Mesenteric fat pad (tissue), 1 donor: ENCODE measurements at places on chromosomes 12 and 14. TPM values are rescaled to one million over a fixed set of nuclear protein-coding genes. Genes with fewer than 3 reads are reported as not detected.

DNA sequence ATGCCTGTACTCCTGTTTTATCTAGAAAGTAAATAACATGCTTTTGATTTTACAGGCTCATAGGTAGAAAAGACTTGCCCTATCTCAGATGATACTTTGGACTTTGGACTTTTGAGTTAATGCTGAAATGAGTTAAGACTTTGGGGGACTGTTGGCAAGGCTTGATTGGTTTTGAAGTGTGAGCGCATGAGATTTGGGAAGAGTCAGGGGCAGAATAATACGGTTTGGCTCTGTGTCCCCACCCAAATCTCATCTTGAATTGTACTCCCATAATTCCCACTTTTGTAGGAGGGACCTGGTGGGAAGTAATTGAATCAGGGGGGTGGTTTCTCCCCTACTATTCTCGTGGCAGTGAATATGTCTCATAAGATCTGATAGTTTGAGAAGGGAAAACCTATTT lies 156.2 kb upstream of the GZMB start:
- DNase-seq, result no peak

DNA sequence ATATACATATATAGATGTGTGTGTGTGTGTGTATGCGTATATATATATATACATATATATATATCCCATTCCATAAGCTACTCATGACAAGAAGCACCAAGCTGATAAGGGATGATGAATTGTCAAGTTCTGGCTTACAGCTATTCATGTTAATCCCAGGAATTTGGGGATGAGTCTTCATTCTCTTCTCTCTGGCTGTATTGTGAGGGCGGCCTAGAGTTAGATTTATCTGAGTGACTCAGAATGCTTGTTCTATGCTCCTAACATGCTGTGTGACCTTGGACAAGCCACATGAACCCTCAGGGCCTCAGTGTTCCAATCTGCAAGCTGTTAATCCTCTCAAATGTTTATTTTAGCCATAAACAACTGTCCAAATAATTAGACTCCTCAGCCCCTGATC lies 749.0 kb downstream of the MED13L start:
- DNase-seq, result no peak

DNA sequence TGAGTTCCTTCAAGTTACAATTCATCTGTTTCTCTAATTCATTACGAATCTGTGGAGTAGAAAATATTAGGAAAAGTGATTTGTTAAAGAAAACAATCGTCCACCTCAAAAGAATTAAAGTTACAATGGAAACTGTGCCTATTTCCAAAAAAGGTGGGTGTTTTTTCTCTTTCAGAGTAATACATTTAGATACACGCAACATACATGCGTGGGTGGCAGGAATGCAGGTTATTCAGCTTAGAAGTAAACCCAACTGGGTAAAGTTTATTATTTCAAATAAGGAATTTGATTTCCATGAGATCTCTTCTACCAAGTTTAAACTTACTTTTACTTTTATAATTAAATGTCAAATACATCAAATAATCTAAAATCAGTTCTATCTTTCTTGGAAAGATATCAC lies 52.2 kb downstream of the SSH1 start:
- no peak for DNase-seq

- DNase-seq, result no peak
These were observed 22.3 kb upstream of the ITPR2 start for GRCh38 chr12:26855337-26855736.

- DNase-seq, result no peak
These were observed 23.6 kb downstream of the SAMD4A start for GRCh38 chr14:54590481-54590880.

DNA sequence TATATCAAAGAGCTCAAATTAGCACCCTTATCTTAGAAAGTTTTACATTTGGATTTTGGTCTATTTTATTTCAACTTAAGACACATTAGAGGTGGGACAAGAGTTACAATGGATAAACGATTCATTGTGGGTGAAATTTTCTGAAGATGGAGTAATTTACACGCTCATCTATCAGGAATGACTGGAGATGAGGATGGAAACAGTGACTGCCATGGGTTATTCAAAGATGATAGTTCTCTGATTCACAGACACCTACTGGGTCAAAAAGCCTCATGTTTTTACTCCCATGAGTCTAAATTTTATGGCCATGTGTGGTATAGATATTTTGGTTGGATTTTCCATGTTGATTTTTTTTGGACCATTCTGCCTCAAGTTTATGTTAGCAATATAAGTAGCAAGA lies 22.1 kb downstream of the SAMD4A start:
- DNase-seq, result no peak

- no peak for DNase-seq
These were observed 1.5 kb downstream of the KIF21A start for GRCh38 chr12:39441189-39441962.

DNA sequence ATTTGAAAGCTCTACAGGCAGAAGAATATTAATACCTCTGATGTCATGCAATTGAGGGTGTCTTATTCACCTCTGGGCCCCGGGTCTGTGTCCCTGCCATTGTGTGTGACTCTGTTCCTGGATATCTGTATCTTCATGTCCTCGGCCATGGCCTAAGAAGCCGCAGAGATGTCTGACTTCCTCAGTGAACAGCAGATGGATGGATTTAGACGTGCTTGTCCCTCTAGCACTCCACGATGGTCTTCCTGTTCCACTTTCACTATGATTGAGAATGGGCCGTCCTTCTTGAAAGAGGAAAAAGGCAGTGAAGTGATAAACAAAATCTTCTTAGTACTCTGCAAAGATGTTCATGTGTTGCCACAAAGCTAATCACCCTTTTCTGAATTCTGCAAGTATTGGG lies 217.4 kb downstream of the SLC41A2 start:
- DNase-seq, result no peak

DNA sequence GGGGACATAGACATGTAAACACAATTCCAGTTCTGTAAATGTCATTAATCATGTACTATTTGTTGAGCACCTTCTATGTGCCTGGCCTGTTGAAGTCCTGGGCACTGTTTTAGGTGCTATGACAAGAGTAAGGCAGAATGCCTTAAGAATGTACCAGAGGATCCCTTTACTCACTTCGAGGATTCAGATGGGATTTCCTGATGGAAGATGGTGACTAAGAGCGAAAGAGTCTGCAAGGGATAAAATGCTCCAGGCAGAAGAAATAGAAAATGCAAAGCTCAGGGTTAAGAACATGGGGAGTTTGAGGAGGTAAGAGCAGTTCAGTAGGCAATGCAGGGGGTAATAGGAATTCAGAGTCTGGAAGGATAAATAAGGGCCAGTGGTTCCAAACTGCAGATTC lies 671.3 kb upstream of the TBX3 start:
- DNase-seq, result no peak

- no peak for DNase-seq
These were observed 12.6 kb upstream of the OAS1 start for GRCh38 chr12:112894128-112894527.

- DNase-seq, result no peak
These were observed 87.5 kb downstream of the DACT1 start for GRCh38 chr14:58725226-58725625.

DNA sequence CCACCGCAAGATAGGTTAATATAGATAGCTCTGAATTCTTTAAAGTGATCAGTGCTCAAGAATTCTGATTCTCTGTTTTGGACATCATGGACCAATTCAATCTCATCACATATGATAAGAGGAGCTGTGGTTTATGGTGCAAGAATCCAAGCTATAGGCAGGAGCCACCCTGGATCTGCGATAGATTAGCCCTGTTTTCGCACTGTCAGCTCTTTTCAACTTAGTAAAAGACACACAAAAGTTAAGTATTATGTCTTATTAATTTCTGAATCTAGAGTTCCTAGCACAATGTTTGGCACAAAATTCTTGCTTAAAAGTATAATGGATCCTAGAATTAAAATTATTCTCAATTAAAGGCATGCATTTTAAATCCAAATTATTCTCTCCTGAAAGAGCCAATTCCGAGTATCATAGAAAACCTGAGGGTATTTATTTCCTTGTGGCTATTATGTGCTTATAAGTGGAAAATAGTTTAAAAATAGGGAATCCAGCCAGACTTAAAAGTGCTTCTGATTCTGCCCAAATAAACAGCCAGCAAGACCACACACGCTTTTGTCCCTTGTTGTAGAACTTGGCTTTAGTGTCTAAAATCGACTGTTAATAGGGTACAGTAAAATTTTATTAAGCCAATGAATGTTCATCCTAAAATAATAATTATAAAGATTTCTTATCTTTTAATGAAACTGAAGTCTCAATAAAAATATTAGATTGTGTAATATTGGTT lies 184.9 kb upstream of the FLRT2 start:
- DNase-seq, result no peak

DNA sequence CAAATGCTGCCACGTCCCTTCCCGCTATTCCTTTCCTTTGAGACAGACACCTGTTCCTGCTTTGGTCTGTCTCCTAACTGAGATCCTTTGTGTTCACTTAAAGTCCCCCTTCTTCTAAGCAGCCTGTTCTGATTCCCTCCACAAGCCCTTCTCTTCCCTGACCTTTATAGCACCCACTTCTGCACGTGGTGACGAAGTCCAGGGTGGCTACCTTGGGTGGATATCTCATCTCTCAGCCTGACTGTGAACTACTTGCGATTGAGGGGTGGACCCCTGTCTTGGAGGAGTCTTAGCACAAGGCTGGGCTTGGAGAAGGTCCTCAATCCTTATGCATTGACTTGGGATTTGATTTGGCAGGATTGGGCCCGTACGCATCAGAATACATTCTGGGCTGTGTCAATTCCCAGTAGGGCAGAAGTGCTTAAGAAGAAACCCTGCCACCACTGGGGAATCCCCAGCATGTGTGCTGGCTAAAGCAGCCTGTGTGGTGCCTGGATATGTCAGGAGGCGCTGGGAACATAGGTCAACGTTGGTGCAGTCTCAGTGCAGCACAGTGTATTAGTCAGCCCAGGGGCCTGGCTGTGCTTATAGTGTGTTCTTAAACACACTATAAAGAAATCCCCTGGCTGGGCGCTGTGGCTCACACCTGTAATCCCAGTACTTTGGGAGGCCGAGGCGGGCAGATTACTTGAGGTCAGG lies 23.6 kb downstream of the KRT80 start:
- DNase-seq, result no peak

DNA sequence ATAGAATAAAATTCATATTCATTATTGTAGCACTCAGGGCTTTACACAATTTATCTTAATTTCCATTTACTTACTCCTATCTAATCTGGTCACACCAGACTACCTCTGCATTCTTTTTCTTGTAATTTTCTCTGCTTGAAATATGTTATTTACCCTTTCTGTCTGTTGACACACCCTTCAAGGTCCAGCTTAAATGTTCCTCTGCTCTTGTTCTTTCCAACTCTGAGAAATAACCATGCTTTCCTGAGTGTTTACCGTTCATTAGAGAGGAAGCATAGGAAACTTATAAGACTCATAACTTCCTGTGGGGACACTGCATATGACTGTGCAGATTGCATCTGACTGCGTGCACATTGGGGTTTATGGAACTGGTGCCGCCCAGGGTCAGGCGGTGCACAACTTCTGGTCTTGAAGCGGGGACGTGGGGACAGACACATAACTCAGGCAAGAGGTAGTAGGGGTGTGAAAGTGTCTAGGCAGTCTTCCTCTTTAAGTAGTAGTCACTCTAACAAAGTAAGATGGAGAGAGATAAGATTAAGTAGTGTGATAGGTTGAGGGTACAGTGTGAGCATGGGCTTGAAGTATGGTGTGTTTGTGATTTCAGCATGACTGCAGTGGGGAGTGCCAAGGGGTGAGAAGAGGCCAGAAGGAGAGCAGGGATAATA lies 42.6 kb upstream of the FOXJ2 start:
- peak; percentile 75 for DNase-seq

- no peak for DNase-seq
These were observed 716.4 kb downstream of the FSCB start for GRCh38 chr14:43790681-43791080.

DNA sequence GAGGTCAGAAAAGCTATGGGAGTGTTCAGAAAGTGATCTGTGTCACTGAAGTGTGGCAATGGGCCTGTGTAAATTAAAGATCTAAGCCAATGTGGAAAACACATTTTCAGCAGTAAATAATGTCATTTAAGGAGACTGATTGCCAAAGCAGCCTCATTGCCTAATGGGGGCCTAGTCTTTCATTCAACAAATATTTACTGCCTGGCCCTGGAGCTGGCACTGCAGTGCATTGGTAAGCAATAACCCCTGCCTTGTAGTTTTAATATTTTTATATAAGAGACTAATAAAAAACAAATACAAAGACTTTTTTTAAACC lies 326.6 kb downstream of the BTG1 start:
- no peak for DNase-seq

DNA sequence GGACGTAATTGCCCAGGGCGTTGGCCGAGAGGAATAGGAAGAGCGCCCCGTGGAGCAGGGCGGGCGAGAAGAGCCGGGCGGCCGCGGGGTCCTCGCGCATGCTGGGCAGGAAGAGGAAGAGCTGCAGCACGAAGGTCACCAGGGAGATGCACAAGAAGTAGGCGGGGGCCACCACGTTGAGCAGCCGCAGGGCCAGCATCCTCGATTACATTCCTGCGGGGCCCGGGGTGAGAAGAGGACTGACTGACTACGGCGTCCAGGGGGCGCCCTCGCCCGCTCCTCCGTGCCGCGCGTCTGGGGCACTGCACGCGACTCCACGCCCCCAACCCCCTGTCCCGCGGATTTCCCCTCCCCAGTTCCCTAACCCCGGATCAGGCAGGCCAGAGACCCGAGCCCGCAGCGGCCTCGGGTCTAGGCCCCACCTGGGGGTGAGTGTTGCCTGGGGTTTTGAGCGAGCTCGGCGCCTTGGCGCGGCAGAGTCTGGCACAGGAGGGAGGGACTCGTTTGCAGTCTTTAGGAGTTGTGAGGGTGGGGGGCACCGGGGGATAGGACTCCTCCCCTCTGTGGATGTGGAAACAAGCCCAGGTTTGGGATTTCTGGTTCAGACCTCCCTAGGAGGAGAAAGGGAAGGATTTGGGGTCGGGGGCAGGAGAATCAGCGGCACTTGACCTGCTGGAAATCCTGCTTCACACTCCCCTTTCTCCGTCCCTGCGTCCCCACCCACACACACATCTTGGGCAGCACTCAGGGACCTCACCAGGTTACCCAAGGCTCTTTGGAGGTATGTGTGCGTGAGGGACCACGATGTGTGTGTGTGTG lies 1.8 kb downstream of the ZDHHC22 start:
- DNase-seq, result no peak

GRCh38 chr12:576615-577110 lies 86.6 kb downstream of the NINJ2 start:
- DNase-seq, result no peak

GRCh38 chr12:52686063-52686462 lies 5.9 kb upstream of the KRT1 start:
- DNase-seq, result no peak

GRCh38 chr12:29519585-29520182 lies 22.2 kb upstream of the OVCH1 start:
- DNase-seq, result no peak

Gene EIF2S3B
- total RNA-seq, result 0.45 TPM

Gene PTCSC3
- total RNA-seq, result not detected

Gene PLA2G1B
- 1.8 TPM for total RNA-seq

Gene NELL2
- total RNA-seq, result 0.71 TPM

Gene EMP1
- 1,519 TPM for total RNA-seq

Gene KRT83
- total RNA-seq, result not detected

Gene GARIN6
- not detected for total RNA-seq

Gene HOXC9
- total RNA-seq, result 0.42 TPM

Gene COL2A1
- not detected for total RNA-seq

Gene TM7SF3
- total RNA-seq, result 38.3 TPM

Gene GLIPR1L1
- total RNA-seq, result not detected

Gene SYCP3
- not detected for total RNA-seq

Gene MYF5
- total RNA-seq, result not detected

Gene SIX4
- 1.9 TPM for total RNA-seq

Gene BCAT1
- 40.8 TPM for total RNA-seq
